ENCODE measurements at places on chromosomes 7 and 10. TPM values are rescaled to one million over a fixed set of nuclear protein-coding genes. Genes with fewer than 3 reads are reported as not detected.

TMEM270 gene
- total RNA-seq, result not detected

SMO gene
- total RNA-seq, result 10.5 TPM

- H3K36me3 ChIP-seq, result no peaks in the 10 kb centered on the region
- no peaks in the 10 kb centered on the region for H3K27me3 ChIP-seq
- no peak for DNase-seq
- H3K4me3 ChIP-seq, result no peak overlapping the region
- no peaks in the 10 kb centered on the region for H3K4me1 ChIP-seq
Observed at GRCh38 chr7:2530071-2530987, 10.8 kb downstream of the LFNG start.

GRCh38 chr10:62885684-62886461 is 69.7 kb upstream of the EGR2 start:
- no peaks in the 10 kb centered on the region for H3K36me3 ChIP-seq
- no peaks in the 10 kb centered on the region for H3K27me3 ChIP-seq

- no peak overlapping the region for H3K4me3 ChIP-seq
- no peak overlapping the region for H3K27ac ChIP-seq
- H3K36me3 ChIP-seq, result no peaks in the 10 kb centered on the region
- no peaks in the 10 kb centered on the region for H3K27me3 ChIP-seq
Observed at GRCh38 chr7:20365486-20365885, 34.8 kb downstream of the ITGB8 start.
